ENCODE measurements at places on chromosomes 7 and 10. TPM values are rescaled to one million over a fixed set of nuclear protein-coding genes. Genes with fewer than 3 reads are reported as not detected.

Gene LMOD2
- polyA plus RNA-seq = 0.10 TPM

Gene A1CF
- 7.3 TPM for polyA plus RNA-seq

Gene SLF2
- 25.8 TPM for polyA plus RNA-seq

Gene SVIL
- 42.5 TPM for polyA plus RNA-seq

Gene KLHDC10
- 57.7 TPM for polyA plus RNA-seq

Gene CUEDC2
- polyA plus RNA-seq = 84.7 TPM

Gene SORCS3
- polyA plus RNA-seq = 3.8 TPM

Gene CYP3A7
- polyA plus RNA-seq = 0.90 TPM

Gene PNLIPRP2
- not detected for polyA plus RNA-seq

Gene RNF32
- polyA plus RNA-seq = 2.7 TPM

Gene TRIM50
- polyA plus RNA-seq = 0.20 TPM

Gene KAZALD1
- polyA plus RNA-seq = 12.5 TPM

Gene HIP1
- 40.3 TPM for polyA plus RNA-seq

Gene ADAM8
- 4.1 TPM for polyA plus RNA-seq

GRCh38 chr10:50260791-50261281 is 9.5 kb upstream of the ASAH2 start:
- no peak for DNase-seq

- no peak for DNase-seq
Observed at GRCh38 chr7:110898516-110898915, 192.4 kb upstream of the LRRN3 start.

- DNase-seq = no peak
Observed at GRCh38 chr10:76962851-76963250, 674.8 kb downstream of the KCNMA1 start.

- no peak for DNase-seq
Observed at GRCh38 chr10:24437302-24437701, 228.4 kb downstream of the KIAA1217 start.

- DNase-seq = no peak
Observed at GRCh38 chr7:927031-927671, 27.3 kb downstream of the ADAP1 start.

- no peak for DNase-seq
Observed at GRCh38 chr7:38002689-38003088, 82.2 kb downstream of the EPDR1 start.

- no peak for DNase-seq
Observed at GRCh38 chr10:99394256-99394655, 36.2 kb downstream of the GOT1 start.

DNA sequence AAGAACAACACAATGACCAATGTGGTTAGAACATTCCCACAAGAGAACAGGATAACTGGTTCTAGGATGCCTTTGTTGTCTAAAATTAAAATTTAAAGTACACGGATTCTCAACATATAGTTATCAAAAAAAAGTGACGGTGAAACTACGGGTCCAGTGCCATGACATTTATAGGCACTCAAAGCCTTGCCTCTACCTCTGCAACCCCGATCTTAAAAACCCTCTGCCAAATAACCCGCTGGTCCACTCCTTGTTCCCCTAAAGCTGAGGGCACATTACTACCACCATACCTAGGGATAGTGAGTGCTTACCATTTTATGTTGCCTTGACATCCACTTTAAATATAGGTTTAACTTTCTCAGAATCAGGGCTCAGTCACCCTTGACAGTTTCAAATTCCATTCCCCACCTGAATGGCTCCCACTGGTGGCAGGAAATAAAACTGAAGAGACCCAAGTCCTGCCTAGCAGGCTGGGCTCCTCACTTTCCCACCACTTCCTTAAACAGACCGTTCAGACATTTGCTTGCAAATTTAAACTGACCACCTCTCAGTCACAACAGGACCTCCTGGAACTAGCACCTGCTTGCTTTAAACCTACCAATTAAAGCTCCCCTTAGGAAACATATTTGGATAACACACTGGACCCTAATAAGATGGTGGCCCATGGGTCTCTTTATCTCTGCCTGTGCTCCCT is 169.9 kb upstream of the ASAH2 start:
- peak; percentile 62 for DNase-seq

- DNase-seq = no peak
Observed at GRCh38 chr10:124388476-124388822, 30.3 kb downstream of the OAT start.

GRCh38 chr10:26090762-26091161 is 125.8 kb upstream of the GAD2 start:
- no peak for DNase-seq

DNA sequence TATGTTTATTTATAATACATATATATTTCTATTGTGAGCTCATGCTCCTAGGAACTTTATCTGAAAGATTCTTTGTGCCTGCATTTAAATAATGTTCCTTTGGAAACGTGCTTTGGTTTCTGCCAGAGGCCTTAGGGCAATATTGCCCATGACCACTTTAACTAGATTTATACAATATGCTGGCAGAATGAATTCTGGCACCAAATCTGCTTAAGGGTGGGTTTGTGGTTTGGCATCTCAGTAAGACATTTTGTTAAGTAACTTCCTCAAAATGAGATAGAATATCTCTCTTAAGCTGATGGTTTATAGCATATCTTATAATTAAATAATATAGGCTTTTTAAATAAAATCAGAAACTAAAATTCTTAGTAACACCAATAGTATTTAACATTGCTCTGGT is 252.9 kb downstream of the RNLS start:
- DNase-seq = no peak

DNA sequence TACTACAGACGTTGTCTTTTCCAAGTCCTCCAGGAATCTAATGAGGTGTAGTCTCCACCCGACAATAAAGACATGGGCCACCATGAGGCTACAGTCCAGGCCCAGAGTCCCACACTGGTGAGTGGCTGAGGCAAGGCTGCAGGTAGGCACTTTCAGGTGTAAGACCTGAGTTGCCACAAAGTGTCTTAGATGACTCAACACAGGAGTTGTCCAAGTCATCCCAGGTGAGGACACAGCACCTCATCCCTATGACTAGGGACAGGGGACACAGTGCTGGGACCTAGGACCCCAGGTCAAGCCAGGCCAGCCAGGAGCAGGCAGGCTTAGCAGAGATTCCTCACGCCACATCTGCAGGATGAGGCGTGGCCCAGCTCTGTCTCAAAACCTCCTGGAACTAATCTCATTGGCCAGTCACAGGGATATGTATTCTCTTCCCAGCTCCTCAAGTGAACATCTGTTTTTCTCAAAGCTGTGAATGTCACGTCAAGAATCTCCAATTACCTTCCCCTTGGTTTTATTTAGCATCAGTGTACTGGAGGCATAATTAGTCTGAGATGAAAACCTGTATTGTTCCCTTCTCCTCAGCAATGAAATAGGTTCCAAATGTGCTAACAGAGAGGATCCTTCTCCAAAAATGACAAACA is 254.6 kb downstream of the GRID1 start:
- DNase-seq = no peak

- DNase-seq = no peak
Observed at GRCh38 chr10:16770670-16771069, 46.6 kb downstream of the RSU1 start.

DNA sequence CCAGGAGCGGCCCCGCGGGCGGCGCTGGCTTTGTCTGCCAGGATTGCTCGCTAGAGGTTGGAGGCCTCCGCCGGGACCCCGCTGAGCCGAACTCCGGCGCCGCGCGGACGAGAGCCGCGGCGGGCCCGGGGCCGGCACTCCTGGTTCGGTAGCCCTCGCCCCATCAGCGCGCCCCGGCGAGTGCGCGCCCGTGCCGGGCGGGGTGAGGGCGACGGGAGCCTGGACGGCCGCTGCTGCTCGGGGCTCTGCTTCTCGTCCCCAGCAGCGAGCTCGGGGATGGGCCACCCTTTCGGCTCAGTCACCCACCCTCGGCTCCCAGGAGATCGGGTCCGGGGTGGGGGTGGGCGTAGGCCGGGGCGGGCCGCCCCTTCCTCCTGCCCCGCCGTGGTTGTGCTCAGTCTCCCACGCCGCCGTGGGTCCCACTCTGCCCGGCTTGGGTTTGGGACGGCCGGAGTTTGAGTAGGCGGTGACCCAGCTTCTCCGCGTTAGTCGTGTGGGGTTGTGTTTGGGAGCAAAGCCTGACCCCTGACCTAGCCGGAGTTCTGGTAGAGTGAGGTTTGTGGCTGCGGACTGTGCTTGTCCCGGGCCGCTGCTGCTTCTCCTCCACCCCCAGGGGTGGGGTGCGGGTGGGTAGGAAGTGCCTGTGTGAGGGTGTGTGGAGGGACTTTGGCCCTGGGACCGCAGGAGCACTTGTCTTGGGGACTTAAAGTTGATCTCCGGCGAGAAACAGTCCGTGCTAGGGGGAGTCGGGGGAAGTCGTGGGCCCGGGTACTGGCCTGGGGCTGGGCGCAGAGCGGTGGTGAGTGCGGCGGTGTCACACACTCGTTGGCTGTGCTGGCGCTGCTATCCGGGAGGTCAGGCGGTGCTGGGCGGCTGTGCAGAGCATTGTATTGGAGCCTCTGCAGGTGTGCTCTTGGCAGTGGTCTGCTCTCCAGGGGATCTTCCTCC is 677 bp downstream of the TSPAN14 start:
- DNase-seq = no peak

- DNase-seq = no peak
Observed at GRCh38 chr7:36943591-36944435, 219.5 kb upstream of the AOAH start.

- DNase-seq = no peak
Observed at GRCh38 chr7:91050677-91051076, 213.6 kb upstream of the FZD1 start.

DNA sequence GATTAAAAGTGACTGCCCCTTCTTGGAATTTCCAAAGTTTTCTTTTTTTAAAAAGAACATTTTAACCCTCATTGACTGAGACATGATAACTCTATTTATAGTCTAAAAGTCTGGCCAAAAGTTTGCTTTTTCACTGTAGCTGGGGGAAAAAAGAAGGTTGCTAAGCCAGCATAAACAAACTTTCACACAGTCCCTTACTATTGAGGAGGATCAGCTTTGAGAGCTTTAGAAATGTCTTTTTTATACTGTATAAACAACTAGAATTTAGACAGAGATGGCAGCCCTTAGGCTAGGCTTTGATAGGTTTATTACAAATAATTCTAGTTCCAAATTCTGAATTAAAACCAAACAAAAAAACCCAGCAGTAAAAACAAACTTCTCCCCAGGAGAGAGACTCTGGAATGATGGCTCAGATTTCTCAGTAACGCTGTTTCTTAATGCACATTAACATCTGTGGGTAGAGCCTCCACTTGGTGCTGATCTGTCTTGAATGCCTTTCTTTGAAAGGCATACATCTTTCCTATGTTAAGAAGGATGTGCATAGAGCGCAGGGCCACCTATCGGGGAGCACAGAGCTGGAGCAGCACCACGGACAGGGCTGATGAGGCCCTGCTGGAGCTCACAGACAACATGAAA is 100.9 kb upstream of the PDLIM1 start:
- peak; percentile 51 for DNase-seq

GRCh38 chr7:30301751-30302150 is 17.4 kb downstream of the ZNRF2 start:
- DNase-seq = no peak

GRCh38 chr10:26432938-26433337 is 5.2 kb upstream of the APBB1IP start:
- no peak for DNase-seq

DNA sequence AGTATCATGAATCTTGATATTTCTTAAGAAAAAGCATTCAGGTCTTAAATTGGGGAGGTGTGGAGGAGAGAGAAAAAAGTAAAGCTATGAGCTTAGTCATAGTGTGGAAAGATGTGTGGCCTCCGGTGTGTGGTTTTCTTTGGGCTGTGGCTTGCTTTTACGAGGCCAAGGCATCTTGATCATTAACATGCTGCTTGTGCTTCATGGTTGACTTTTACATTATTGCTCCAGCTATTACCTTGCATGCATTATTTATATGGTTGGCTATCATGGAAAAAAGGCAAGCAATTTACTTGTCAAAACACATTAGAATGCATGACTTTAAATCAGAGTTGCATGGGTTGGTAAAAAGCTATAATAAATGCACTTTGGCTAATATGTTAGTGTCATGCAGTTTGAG is 300.7 kb upstream of the ADARB2 start:
- no peak for DNase-seq

GRCh38 chr7:27639851-27640250 is 22.8 kb downstream of the HIBADH start:
- DNase-seq = no peak

GRCh38 chr10:113222207-113222606 is 272.2 kb downstream of the TCF7L2 start:
- DNase-seq = no peak
